ENCODE measurements at places on chromosomes 13 and 19. TPM values are rescaled to one million over a fixed set of nuclear protein-coding genes. Genes with fewer than 3 reads are reported as not detected.
A peak's percentile ranks its signal among the peaks of the same experiment; 100 is the strongest.

DNA sequence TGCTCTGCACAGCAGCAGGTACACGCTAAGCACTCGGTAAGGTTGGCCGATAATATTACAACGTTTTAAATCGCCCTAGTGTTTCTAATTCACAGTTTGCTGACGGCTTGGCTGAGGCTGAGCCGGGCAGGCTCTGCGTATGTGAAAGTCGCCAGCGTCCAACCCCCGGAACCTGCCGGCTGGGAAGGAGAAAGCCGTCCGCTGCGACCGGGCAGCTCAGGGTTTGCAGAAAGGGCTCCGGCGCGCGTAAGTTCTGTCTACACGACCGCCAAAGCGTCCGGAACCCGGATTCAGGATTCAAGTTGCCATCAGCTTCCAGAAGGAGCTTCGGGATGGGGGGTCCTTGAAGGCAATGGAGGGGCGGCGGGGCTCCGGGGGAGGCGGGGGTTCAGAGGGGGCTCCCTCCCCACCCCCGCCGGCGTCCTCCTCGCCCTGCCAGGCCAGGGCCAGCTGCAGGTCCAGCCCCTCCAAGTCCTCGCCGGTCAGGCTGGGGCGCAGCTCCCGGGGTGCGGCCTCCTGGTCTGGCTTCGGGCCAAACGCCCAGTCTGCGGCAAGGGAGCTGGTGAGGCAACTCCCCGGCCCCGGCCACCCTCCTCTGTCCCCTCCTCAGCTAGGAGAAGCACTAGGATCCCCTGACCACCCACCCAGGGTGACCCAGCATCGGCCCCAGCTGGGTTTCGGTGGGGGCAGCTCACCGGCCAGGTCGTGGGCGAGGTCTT is 575 bp downstream of the SMIM44 start:
- no peak for DNase-seq
- peaks cover 24% of the 10 kb centered on the region for H3K4me1 ChIP-seq

Gene OR7G1
- not detected for total RNA-seq

DNA sequence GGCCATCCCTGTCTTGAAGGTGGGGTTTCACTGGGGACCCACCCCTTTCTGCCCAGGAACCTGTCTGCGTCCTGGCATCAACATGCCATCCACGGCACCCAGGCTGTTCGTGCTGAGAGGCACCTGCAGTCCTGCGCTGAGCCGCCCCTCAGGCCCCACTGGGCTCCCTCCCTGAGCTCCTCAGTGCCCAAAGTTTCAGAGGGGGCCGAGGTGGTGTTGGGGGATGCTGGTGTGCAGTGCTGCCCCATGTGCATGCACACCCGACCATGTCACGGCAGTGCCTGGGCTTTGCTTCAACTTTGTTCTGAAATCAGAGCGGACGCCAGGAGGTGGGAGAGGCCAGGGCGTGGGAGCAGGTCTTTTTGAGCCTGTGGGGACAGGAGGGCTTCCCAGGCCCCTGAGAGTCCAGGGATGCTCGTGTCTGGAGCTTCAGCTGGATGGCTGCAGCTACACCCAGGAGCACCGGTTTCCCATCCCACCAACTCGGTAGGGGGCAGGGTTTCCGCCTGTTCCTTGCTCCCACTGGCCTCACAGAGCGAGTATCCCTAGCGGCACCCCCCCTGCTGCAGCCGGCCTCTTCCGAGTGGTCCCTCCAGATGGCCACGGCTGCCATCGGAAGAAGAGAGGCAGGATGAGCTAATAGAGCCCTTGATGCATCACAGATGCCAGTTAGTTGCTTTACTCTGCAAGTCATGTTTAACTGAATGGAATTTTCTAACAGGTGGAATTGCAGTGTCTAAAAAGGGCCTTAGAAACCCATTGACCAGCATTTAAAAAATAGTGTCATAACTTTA is 44.0 kb downstream of the WDFY2 start:
- H3K4me3 ChIP-seq: no peak overlapping the region
- H3K27ac ChIP-seq: no peak overlapping the region
- H3K27me3 ChIP-seq: no peaks in the 10 kb centered on the region
- peaks cover 21% of the 10 kb centered on the region for H3K4me1 ChIP-seq

DNA sequence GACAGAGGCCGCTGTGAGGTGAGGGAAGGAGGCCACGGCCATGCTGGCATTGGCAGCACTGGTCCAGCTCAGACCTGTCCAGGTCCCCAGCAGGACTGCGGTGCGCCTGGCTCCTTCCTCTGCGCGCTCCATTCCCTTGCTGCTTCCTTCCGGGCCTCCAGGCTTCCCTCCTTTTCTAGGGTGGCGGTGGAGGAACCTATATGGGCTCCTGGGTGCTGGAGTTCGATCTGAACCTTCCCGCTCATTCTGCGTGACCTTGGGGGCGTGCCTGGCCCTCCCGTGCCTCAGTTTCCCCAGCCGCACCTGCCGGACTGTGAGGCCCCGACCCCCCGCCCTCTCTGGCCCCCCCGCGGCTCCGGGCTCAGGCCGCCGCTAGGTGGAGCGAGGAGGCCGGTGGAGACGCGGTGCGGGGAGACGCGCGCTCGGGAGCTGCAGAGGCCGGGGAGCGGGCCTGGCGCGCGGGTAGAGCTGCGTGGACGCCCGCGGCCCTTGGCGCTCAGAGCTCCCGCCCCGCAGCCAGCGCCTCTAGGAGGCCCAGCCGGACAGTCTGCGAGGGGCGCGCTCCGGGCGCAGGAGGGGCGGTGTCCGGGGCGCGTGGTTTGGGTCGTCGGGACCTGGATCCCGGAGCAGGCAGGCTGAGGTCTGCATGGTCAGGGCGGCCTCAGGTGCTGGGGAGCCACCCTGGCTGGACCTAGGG is 29.9 kb downstream of the EFNA2 start:
- peak overlapping the region; percentile 38 for H3K4me3 ChIP-seq
- peaks cover 15% of the 10 kb centered on the region for H3K4me1 ChIP-seq
- no peak overlapping the region for H3K27ac ChIP-seq
- no peaks in the 10 kb centered on the region for H3K36me3 ChIP-seq
- DNase-seq: no peak

Gene FPR3
- 8.3 TPM for total RNA-seq

DNA sequence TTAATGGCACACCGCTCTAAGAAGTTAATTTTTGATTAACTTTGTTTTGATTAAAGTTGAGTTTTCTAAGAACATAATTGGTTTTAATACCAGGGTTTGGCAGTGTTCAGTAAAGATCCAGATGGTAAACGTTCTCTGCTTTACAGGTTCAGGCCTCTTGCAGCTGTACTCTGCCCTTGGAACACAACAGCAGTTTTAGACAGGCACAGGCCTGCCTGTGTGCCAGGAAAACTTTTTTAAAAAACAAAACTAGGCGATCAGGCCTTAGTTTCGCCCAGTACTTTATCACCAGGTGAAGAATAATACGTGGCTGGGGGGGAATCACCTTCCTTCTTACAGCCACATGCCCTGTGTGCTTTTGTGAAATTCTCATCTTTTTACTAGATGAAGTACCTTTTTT is 38.0 kb upstream of the TEX29 start:
- peak; percentile 8 for DNase-seq
- no peaks in the 10 kb centered on the region for H3K27me3 ChIP-seq
- H3K36me3 ChIP-seq: peaks cover 82% of the 10 kb centered on the region
- no peak overlapping the region for H3K4me3 ChIP-seq
- peak overlapping the region; percentile 67 for H3K27ac ChIP-seq
- peaks cover 26% of the 10 kb centered on the region for H3K4me1 ChIP-seq

DNA sequence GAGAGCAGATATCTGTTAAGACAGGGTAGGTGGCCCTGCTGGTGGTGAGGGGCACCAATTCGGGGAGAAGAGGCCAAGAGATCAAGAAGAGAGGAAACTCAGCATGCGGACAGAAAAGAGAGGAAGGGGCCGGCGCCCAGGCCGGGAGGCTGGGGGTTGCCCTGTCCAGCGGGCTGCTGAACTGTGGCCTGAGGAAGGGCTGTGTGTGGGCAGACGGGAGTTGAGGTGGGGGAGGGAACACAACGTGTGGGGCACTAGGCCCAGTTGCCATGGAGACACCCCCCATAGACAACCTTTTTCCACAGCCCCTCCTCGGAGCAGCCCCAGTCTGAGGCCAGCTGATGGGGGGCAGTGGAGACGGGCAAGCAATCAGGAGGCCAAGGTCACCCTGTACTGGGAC is 2.5 kb upstream of the CACNG8 start:
- no peak overlapping the region for H3K4me3 ChIP-seq
- no peak for DNase-seq
- H3K27me3 ChIP-seq: no peaks in the 10 kb centered on the region
- no peaks in the 10 kb centered on the region for H3K4me1 ChIP-seq

DNA sequence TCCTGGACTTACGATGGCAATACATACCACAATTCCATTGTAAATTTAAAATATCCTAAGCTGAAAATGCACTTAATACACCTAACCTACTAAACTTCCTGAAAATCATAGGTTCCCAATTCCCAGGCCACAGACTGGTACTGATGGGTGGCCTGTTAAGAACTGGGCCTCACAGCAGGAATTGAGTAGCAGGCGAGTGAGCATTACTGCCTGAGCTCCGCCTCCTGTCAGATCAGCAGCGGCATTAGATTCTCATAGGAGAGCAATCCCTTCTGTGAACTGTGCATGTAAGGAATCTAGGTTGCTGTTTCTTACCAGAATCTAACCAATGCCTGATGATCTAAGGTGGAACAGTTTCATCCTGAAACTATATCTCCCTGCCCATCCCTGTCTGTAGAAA is 1670.2 kb upstream of the PCDH20 start:
- no peak overlapping the region for H3K27ac ChIP-seq
- H3K4me3 ChIP-seq: no peak overlapping the region
- H3K36me3 ChIP-seq: no peaks in the 10 kb centered on the region
- H3K4me1 ChIP-seq: no peaks in the 10 kb centered on the region
- no peaks in the 10 kb centered on the region for H3K27me3 ChIP-seq

DNA sequence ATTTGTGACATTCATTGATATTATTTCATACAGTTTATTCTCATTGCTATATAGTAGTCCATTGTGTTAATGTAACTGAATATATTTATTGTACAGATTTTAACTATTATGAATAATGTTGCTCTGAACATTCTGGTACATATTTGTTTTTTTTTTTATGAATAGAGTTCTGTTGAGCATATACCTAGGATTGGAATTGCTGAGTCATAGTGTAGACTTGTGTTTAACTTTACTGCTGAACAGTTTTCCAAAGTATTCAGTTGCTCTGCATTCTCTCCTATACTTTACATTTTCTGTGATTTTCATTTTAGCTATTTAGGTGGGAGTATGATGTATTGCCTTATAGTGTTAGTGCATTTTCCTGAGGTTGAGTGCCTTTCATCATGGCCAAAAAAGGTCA is 97.5 kb downstream of the MAB21L1 start:
- peaks cover 3% of the 10 kb centered on the region for H3K4me1 ChIP-seq
- H3K27me3 ChIP-seq: no peaks in the 10 kb centered on the region
- DNase-seq: no peak
- H3K4me3 ChIP-seq: no peak overlapping the region

Gene ZNF557
- total RNA-seq: 5.5 TPM

- H3K27me3 ChIP-seq: no peaks in the 10 kb centered on the region
- peak; percentile 94 for DNase-seq
- peak within 1 kb of the TSS; percentile 98 for H3K27ac ChIP-seq
Measured at GRCh38 chr19:40190891-40191835, at the start of gene MAP3K10. Gene MAP3K10 (plus strand): TSS chr19:40191426. CDS start chr19:40192032, 606 bp downstream.

Gene ZNF8
- 9.6 TPM for total RNA-seq

Gene ZNF675
- total RNA-seq: 7.1 TPM

GRCh38 chr13:77691871-77692270 is 5.6 kb upstream of the SLAIN1 start:
- H3K27me3 ChIP-seq: no peaks in the 10 kb centered on the region
- H3K4me1 ChIP-seq: peaks cover 12% of the 10 kb centered on the region
- no peak overlapping the region for H3K4me3 ChIP-seq
- no peak for DNase-seq
- no peak overlapping the region for H3K27ac ChIP-seq
- H3K36me3 ChIP-seq: no peaks in the 10 kb centered on the region

GRCh38 chr13:99385940-99386339 is 78.7 kb upstream of the GPR183 start:
- no peak overlapping the region for H3K4me3 ChIP-seq
- DNase-seq: no peak
- H3K27me3 ChIP-seq: no peaks in the 10 kb centered on the region
- H3K27ac ChIP-seq: no peak overlapping the region
- H3K4me1 ChIP-seq: peaks cover 3% of the 10 kb centered on the region

- H3K4me1 ChIP-seq: no peaks in the 10 kb centered on the region
- H3K27ac ChIP-seq: no peak overlapping the region
- DNase-seq: no peak
- no peaks in the 10 kb centered on the region for H3K36me3 ChIP-seq
- no peaks in the 10 kb centered on the region for H3K27me3 ChIP-seq
Measured at GRCh38 chr13:22009500-22009899, 338.6 kb downstream of the FGF9 start.

- peak; percentile 55 for DNase-seq
- no peaks in the 10 kb centered on the region for H3K27me3 ChIP-seq
- H3K4me3 ChIP-seq: no peak overlapping the region
- no peaks in the 10 kb centered on the region for H3K36me3 ChIP-seq
- no peak overlapping the region for H3K27ac ChIP-seq
- H3K4me1 ChIP-seq: no peaks in the 10 kb centered on the region
Measured at GRCh38 chr13:102983496-102983895, 82.7 kb downstream of the SLC10A2 start.

Gene CYP2F1
- not detected for total RNA-seq

Gene MYO1F
- 19.1 TPM for total RNA-seq

Gene SIGLEC11
- 0.50 TPM for total RNA-seq
